Activated T-cell treated with anti-CD3 and anti-CD28 coated beads for 4 hours (primary cell): ENCODE measurements at places on chromosomes 1 and 21.

DNA sequence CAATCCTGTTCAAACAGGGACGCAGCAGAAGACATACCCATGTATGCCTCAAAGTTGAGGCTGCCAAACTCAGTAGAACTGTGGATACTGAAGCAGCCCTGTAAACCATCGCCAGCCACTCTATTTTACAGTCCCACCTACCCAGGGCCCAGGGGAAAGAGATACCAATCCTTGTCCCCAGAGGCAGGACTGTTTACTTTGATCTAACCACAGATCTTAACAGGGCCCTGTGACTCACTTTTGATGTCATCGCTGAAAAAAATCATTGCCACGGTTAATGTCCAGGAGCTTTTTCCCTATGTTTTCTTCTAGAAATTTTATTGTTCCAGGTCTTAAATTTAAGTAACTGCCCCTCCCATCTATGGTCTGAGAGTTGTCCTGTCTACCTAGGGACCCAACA is 538.4 kb upstream of the NCAM2 start:
- DNase-seq: no peak

GRCh38 chr1:94716965-94717364 is 103.2 kb upstream of the SLC44A3 start:
- no peak for DNase-seq

GRCh38 chr21:29293495-29293894 is 5.2 kb upstream of the BACH1 start:
- DNase-seq: no peak

GRCh38 chr1:114323959-114324661 is 170.4 kb upstream of the SYT6 start:
- DNase-seq: no peak

DNA sequence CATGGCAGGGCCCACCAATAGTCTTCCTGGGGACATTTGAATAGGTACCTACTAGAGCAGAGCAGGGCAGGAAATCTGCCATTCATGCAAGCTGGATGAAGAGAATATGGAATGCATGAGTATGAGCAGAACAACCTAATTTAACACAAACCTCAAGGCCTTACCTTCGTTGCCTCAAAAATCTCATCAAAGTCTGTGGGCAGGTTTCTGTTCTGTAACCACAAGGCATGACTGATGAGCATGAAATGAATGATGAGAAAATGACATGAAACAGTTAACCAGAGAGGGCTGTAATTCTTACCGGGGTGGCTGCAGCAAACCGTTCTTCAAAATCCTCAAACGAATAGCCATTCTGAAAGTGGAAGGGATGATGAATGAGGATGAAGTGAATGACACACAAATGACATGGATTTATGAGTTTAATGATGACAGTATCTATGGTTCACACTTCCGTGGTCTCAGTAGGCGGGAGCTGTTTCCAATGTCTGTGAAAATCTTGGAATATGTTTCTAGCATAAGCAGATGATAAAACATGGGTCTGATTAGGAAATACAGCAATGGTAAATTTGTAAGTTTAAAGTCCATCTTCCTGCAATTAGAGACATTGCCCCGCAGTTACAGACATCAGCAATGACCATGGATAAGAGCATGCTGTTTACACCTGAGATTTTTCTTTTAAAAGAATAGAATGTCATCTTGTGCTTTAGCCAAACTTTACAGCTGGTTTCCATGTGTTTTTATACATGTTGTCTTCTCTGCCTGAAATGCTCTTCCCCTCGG is 67.6 kb upstream of the C8B start:
- no peak for DNase-seq

DNA sequence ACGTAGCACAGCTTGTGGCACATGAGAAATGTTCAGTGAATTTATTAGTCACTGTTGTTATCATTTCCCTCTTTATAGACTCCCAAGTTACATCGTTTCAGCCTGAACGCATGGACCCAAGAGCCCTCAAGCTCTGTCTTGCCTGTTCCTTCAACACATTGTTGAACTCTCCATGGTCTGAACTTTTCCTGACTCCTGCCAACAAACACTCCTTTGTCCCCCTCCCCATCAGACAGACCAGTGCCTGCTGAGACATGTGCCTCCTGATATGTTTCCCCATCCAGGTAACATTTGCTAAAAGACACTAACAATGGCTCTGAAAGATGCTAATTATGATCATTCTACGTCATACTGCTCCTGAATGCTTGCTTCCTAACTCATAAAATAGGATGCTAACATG is 108.7 kb upstream of the NFIA start:
- DNase-seq: no peak

DNA sequence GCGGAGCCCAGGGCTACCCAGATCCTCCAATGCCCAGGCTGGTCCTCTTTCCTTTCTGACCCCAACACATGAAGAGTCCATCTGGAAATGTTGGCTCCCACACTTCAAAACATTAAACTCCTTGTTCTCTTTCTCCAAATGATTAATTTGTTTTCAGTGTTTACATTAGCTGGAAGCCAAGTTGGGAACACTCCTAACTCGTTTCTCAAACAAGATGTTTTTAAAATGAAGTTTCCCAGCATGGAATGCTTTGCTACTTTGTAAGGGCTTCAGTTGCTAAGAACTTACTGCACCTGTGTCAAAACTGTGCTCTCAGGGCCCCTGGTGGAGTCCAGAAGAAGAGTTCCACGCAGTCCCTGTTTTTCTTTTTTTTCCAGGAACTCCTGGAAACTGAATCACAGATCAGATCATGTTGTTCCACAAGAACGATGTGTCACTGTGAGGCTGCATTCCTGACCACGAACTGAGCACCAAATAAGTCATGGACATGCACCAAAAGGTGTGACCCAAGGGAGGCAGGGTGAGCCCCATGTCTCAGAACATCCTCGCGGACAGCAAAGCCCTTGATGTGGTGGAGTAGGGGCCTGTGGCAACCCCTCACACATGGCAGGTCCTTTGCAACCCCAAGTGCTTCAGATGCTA is 257.3 kb downstream of the KCNJ6 start:
- no peak for DNase-seq
